ENCODE measurements at places on chromosomes 16 and 17. TPM values are rescaled to one million over a fixed set of nuclear protein-coding genes. Genes with fewer than 3 reads are reported as not detected.

The MRPL12 gene
- total RNA-seq = 110 TPM

The ZP2 gene
- total RNA-seq = not detected

The ZNF200 gene
- total RNA-seq = 2.8 TPM

The TMEM235 gene
- not detected for total RNA-seq

The WNT3 gene
- 0.17 TPM for total RNA-seq

The DHX58 gene
- total RNA-seq = 3.2 TPM

The KRTAP4-1 gene
- not detected for total RNA-seq

The EPX gene
- total RNA-seq = 0.12 TPM

The CARD14 gene
- total RNA-seq = not detected

The NGFR gene
- total RNA-seq = 13.5 TPM

The CHMP6 gene
- total RNA-seq = 34.5 TPM

The QPRT gene
- total RNA-seq = 2.8 TPM

Measured in psoas muscle (tissue), 8 donors.